ENCODE measurements at places on chromosomes 16 and 17. TPM values are rescaled to one million over a fixed set of nuclear protein-coding genes. Genes with fewer than 3 reads are reported as not detected.

Gene TP53TG3B
- total RNA-seq, result not detected

Gene CCL18
- total RNA-seq, result 1.0 TPM

Gene DUS2
- 4.9 TPM for total RNA-seq

Gene ZFPM1
- 2.4 TPM for total RNA-seq

Gene KRTAP4-1
- total RNA-seq, result not detected

Gene NLE1
- total RNA-seq, result 8.2 TPM

Gene CLEC18A
- 0.47 TPM for total RNA-seq

- H3K4me1 ChIP-seq, result no peaks in the 10 kb centered on the region
- no peaks in the 10 kb centered on the region for H3K36me3 ChIP-seq
- H3K27me3 ChIP-seq, result no peaks in the 10 kb centered on the region
Observed at GRCh38 chr16:85245307-85246172, 133.3 kb upstream of the CIBAR2 start.

- H3K4me3 ChIP-seq, result no peak overlapping the region
- DNase-seq, result no peak
- H3K4me1 ChIP-seq, result no peaks in the 10 kb centered on the region
- H3K36me3 ChIP-seq, result no peaks in the 10 kb centered on the region
- no peaks in the 10 kb centered on the region for H3K27me3 ChIP-seq
Observed at GRCh38 chr17:290121-290521, 62.5 kb downstream of the RPH3AL start.

- no peak overlapping the region for H3K27ac ChIP-seq
- H3K4me3 ChIP-seq, result no peak overlapping the region
- no peaks in the 10 kb centered on the region for H3K27me3 ChIP-seq
Observed at GRCh38 chr16:89564476-89565255, 4.2 kb downstream of the RPL13 start.

DNA sequence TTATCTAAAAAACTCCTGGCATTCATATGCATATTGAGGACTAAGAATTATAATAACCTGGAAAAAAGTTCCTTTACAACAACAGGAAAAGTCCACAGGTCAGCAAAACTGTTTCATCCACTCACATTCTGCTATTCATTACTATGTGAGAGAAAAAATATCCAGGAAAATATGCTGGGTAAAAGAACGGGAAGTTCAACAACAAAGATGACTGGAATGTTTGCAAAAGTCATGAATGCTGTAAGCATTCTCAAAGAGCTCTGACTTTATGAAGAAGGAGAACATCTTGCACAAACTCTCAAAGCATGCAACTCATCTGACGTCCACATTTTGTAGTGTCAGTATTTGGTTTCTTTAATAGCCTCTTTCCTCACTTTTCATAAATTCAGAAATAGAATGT lies 56.9 kb upstream of the ALDH3A1 start:
- no peaks in the 10 kb centered on the region for H3K27me3 ChIP-seq
- H3K36me3 ChIP-seq, result peaks cover 61% of the 10 kb centered on the region
- no peak for DNase-seq
- H3K27ac ChIP-seq, result no peak overlapping the region

- no peak overlapping the region for H3K27ac ChIP-seq
- no peak overlapping the region for H3K4me3 ChIP-seq
- H3K4me1 ChIP-seq, result no peaks in the 10 kb centered on the region
- DNase-seq, result no peak
Observed at GRCh38 chr16:49843758-49844157, 12.2 kb downstream of the ZNF423 start.

DNA sequence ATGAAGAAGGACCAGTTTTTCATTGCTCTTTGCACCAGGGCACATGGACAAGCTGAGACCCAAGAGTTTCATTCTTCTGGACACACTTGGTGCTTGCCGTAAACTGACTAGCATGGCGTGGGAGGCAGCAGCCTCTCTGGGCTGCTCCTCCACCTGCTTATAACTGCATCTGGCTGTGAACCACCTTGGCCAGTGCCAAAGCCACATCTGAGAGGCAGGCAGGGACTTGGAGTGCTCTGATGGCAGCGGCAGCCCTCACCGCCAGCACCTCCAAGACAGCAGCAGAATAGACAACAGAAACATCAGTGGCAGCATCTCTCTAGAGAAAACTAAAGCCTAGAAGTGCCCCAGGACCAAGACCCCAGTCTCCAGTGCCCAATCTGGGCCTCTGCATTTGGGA lies 4.7 kb downstream of the KRT37 start:
- no peaks in the 10 kb centered on the region for H3K36me3 ChIP-seq
- no peaks in the 10 kb centered on the region for H3K27me3 ChIP-seq
- no peak for DNase-seq
- H3K27ac ChIP-seq, result no peak overlapping the region

GRCh38 chr17:4417129-4417667 lies 16.5 kb upstream of the SPNS3 start:
- peaks cover 4% of the 10 kb centered on the region for H3K4me1 ChIP-seq
- no peak for DNase-seq
- no peak overlapping the region for H3K4me3 ChIP-seq
- H3K27me3 ChIP-seq, result no peaks in the 10 kb centered on the region

DNA sequence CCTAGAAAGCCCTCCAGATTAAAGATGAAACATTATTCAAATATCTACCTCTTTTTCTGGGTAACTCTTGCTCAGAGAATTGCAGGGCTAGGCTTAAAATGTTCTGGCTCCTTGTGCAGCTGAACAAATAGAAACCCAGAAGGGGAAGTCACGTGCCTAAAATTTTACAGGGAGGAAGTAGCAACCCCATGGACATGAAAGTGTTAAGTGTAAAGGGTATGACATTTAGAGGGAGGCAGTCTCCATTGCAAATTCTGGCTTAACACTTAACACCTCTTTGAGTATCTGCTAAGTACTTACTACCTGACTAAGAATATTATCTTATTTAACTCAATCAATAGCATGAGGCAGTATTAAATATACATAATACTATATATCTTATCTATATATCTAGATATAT lies 376.1 kb upstream of the ERCC4 start:
- no peak for DNase-seq
- no peak overlapping the region for H3K27ac ChIP-seq
- H3K27me3 ChIP-seq, result no peaks in the 10 kb centered on the region
- no peaks in the 10 kb centered on the region for H3K4me1 ChIP-seq
- no peak overlapping the region for H3K4me3 ChIP-seq
- H3K36me3 ChIP-seq, result no peaks in the 10 kb centered on the region

DNA sequence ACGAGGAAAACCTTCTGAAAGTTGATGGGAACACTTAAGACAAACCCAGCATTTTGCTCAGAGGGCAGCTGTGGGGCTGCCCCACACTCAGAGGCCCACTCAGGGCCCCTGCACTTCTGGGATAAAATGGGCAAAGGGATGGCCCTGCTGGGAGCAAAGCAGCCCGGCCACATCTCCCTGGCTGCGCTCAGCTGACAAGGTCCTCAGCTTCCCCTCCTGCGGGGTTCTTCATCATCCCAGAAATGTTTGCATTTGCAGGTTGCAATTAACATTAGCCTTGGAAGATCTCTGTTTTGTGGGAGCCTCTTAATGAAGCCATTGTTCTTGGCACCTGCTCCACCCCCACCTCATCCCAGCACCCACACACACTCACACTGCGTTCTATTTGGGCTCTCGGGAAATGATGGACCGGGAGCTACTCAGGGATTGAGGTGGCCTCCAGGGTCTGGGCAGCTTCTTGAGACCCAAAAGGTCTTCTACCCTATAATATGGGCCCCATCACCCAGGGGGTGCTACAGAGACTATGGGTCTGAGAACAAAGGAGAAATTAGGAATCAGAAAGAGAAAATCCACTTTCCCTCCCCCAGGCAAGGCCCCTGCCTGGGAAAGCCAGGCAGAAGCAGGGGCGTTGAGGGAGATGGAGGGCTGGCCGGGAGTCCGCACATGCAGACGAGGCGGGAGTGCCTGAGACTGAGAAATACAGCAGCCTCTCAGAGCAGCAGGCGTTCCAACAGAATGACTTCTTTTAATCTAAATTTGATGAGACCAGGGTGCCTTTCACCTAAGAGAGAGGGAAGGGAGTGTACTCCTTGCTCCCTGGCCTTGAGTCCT lies 53.7 kb upstream of the RPL38 start:
- no peak overlapping the region for H3K27ac ChIP-seq
- no peaks in the 10 kb centered on the region for H3K4me1 ChIP-seq
- H3K36me3 ChIP-seq, result no peaks in the 10 kb centered on the region
- DNase-seq, result no peak
- no peak overlapping the region for H3K4me3 ChIP-seq

DNA sequence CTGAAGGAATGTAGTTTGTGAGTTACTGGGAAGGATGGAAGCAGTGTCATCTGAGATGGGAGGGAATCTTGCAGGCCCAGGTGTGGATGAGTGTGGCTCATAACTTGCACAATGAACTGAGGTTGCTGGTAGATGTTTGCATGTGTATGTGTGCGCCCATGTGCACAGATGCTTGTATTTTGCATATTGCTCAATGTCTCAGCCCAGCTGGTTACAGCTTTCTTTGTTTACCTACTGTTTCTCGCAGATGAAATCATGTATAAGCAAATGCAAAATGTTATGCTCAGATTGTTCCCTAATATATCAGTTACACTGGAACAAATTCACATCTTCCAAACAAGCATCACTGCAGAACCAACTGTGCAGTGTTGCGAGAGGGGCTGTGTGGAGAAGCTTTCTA lies 452.2 kb upstream of the EEF2KMT start:
- DNase-seq, result no peak
- no peaks in the 10 kb centered on the region for H3K36me3 ChIP-seq
- no peaks in the 10 kb centered on the region for H3K27me3 ChIP-seq
- H3K4me1 ChIP-seq, result no peaks in the 10 kb centered on the region
- no peak overlapping the region for H3K4me3 ChIP-seq
- no peak overlapping the region for H3K27ac ChIP-seq

GRCh38 chr17:233473-233941 lies 52.1 kb upstream of the DOC2B start:
- no peak overlapping the region for H3K4me3 ChIP-seq
- H3K36me3 ChIP-seq, result no peaks in the 10 kb centered on the region

DNA sequence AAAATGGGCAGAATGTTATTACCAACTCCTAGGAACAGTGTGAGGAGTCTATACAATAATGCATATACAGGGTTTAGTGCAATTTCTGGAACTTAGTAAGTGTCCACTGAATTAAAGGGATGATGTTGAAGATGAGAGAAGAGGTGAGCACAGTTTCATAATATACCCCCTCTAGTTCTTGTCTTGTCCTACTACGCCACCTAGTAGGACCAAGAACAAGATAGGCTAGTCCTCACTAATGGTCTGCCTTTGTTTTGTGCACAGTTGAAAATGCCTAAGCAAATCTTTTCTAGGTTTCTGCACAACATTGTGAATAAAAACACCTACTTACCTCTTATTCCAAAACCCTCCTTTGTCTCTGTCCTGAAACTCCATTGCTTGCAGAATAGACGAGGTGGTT lies 670.2 kb downstream of the CDH8 start:
- H3K4me1 ChIP-seq, result no peaks in the 10 kb centered on the region
- H3K27me3 ChIP-seq, result no peaks in the 10 kb centered on the region
- H3K36me3 ChIP-seq, result no peaks in the 10 kb centered on the region
- no peak for DNase-seq

DNA sequence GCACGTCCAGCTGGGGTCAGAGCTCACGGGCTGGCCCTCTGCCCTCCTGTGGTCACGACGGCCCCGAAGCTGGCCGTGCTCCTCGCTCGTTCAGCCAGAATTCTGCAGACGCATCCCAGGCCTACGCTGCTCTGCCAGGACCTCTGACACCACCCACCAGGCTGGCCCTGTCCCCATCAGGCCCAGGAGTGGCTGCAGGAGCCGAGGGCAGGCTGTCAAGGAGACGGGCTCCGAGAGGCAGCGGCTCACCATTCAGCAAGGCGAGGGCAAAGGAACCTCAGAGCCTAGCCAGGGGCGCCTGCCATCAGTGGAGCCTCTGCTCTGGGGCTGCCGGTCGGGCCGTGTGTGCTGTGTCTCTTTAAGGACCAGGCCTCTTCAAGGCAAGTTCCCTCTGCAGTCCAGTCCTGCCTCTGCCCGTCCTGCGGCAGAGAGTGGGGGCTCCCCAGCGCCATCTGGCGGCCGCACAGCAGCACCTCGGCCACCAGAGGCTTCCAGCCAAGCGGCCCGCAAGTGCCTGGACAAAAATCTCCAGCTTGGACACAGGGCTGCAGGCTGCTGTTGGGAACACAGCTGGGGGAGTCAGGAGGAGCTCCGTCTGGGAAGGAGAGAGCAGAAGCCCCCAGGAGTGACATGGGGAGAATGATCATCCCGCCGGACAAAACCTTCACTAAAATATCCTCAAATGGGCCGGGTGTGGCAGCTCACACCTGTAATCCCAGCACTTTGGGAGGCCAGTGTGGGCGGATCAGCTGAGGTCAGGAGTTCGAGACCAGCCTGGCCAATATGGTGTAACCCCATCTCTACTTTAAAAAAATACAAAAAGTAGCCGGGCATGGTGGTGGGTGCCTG lies 7.4 kb upstream of the ABR start:
- H3K36me3 ChIP-seq, result no peaks in the 10 kb centered on the region
- peak overlapping the region; percentile 85 for H3K27ac ChIP-seq
- peak; percentile 87 for DNase-seq

DNA sequence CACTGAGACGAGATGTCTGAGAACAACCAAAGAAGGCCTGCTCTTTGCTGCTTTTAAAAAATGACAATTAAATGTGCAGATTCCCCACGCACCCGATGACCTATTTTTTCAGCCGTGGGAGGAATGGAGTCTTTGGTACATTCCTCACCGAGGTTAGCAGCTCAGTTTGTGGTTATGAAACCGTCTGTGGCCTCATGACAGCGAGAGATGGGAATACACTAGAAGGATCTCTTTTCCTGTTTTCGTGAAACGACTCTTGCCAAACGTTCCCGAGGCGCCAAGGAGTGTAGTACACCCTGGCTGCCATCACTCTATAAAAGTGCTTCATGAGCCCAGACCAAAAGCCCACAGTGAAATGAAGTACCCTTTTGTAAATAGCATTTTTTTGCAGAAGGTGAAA lies 87.8 kb downstream of the CRISPLD2 start:
- no peaks in the 10 kb centered on the region for H3K4me1 ChIP-seq
- peaks cover 4% of the 10 kb centered on the region for H3K36me3 ChIP-seq
- H3K27ac ChIP-seq, result no peak overlapping the region

- no peaks in the 10 kb centered on the region for H3K27me3 ChIP-seq
- DNase-seq, result peak; percentile 58
- H3K4me3 ChIP-seq, result no peak overlapping the region
- no peaks in the 10 kb centered on the region for H3K4me1 ChIP-seq
- no peaks in the 10 kb centered on the region for H3K36me3 ChIP-seq
- peak overlapping the region; percentile 21 for H3K27ac ChIP-seq
Observed at GRCh38 chr16:59210955-59211541, 476.9 kb upstream of the GOT2 start.

GRCh38 chr17:18159551-18160120 lies 24.0 kb upstream of the ALKBH5 start:
- no peaks in the 10 kb centered on the region for H3K27me3 ChIP-seq
- no peaks in the 10 kb centered on the region for H3K4me1 ChIP-seq
- H3K36me3 ChIP-seq, result no peaks in the 10 kb centered on the region

DNA sequence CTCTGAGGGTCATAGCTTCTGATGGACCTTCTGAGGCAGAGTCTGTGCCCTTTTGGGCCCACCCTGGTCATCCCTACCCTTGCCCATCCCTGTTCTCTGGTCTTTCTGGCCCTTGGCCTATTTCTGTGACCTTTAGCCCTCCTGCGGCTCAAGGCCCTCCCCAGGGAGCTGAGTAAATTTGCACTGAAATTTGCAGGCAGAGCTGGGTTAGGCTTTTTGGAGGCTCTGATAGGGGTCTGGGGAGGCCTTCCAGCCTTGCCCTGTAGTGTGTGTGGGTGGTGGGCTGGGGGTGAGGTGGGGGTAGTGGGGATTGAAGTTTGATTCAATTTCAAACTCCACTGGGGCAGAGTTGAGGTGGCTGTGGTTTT lies 17.8 kb downstream of the RARA start:
- H3K4me1 ChIP-seq, result peaks cover 100% of the 10 kb centered on the region
- no peak overlapping the region for H3K4me3 ChIP-seq
- no peak for DNase-seq
- H3K36me3 ChIP-seq, result peaks cover 7% of the 10 kb centered on the region
- no peaks in the 10 kb centered on the region for H3K27me3 ChIP-seq
- peak overlapping the region; percentile 98 for H3K27ac ChIP-seq

Data from right atrium auricular region (tissue), 2 donors.